ENCODE measurements at places on chromosomes 2 and 18.
A peak's percentile ranks its signal among the peaks of the same experiment; 100 is the strongest.

DNA sequence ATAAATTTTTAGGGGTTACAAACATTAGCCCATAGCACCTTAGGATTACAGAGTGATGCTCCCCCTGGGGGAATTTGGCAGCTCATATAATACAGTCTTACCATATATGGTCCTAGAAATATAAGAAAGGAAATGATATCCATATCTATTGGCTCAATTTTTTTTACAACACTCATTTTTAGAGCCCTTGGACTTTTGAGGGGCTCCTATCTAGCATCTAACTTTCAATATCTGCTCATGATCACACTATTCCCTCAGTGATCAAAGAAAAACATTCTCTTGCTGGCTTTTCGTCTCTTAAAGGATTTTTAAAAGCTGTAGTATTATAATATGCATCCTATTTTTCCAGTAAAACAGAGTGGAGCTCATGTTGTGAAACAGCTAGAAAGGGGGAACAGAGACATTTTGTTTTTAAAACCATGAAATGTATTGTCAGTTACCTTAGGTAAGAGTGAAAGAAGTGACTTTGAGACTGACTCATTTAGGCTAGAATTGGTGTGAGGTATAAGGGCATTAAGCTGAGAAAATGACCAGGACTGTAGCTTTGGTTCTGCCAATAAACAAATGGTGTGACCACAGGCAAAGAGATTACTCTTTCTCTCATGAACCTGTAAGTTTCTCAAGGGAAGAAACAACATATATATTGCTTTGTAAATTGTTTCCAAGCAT, 65.8 kb downstream of the ALPK2 start:
- no peak for DNase-seq

DNA sequence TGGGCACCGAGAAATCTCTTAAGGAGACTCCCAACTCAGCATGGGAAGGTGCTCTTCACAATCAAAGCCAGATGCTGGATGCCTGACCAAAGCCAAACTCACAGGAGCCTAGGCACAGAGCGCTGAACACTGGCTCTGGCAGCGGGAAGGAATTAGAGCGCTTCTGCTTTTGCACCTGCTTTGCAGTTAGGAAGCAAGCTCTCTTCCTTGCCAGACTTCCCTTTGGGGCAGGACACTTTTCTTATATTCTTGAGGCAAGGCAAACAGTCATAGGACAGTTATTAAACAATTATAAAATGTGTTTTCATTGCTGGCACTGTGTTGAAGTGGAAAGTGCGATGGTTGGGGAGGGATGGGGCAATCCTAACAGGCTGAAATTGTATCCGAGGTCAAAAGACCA, 79.6 kb upstream of the DNMT3A start:
- no peak for DNase-seq

- DNase-seq: peak; percentile 99
These were observed 16.5 kb downstream of the TWIST2 start for GRCh38 chr2:238864207-238865014.

- DNase-seq: no peak
These were observed 1.4 kb downstream of the FZD5 start for GRCh38 chr2:207768168-207768865.

DNA sequence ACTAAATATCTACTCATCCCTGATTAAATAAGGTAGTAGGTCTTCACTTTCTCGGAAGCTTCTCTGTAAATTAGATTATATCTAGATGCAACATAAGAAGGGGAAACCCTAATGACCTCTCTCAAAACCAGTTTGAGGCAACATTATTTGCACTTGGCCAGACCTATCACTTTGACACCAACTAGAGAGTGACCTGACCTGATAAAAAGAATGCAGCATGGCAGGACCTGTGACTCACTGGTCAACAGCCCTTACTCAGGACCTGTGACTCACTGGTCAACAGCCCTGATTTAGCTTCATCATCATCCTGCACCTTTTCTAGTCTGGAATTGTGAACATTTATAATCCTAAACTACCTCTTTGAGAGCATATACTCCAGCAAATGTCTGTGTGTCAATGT, 1957.7 kb upstream of the CELF4 start:
- DNase-seq: peak; percentile 17

DNA sequence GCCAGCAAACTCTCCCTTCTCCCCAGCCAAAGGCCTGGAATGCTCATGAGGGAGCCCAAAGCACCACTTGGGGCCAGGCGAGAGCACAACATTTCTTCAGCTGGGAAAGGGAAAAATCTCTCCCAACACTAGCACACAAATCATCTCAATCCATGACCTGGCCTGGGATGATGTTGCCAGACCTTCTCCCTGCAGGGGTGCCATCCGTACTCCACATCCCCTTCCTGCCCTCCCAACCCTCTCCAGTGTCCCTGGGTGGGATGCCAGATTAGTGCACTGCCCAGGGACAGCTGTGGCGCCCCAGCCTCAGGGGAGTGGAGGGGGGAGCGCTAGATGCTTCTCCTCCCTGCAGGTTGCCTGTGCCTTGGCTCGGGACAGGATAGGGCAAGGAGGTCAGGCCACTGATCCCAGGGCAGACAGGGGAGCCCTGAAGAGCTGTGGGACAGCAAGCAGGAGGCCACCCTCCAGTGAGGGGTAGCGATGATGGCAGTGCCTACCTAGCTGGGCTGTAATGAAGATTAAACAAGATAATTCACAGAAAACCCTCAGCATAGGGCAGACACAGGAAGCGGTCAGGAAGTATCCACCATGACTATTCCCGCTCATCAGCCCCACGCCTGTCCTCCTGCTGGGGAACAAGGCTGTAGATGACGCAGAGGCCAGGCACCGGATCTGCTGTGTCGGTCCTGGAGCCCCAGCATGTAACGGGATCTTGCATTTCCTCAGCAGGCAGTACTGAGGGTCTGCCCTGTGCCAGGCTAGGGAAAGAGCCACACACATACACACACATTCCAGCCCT, 31.1 kb downstream of the SERTAD2 start:
- DNase-seq: no peak

- DNase-seq: peak; percentile 94
These were observed 55.6 kb downstream of the THADA start for GRCh38 chr2:43540021-43540779.

GRCh38 chr2:71926089-71926447, 221.6 kb downstream of the CYP26B1 start:
- DNase-seq: no peak

GRCh38 chr2:122216071-122216470, 460.6 kb downstream of the TSN start:
- no peak for DNase-seq

GRCh38 chr2:26017464-26018183, 16.3 kb upstream of the RAB10 start:
- no peak for DNase-seq

- no peak for DNase-seq
These were observed 294.5 kb upstream of the NT5C1B start for GRCh38 chr2:18883616-18884456.

Data from GM04504 (cell line).